ENCODE measurements at places on chromosomes 16 and 17.

GRCh38 chr17:70157151-70157550 lies 12.2 kb upstream of the KCNJ2 start:
- DNase-seq, result no peak

- no peak for DNase-seq
Measured at GRCh38 chr16:49634235-49635008, 221.5 kb downstream of the ZNF423 start.

DNA sequence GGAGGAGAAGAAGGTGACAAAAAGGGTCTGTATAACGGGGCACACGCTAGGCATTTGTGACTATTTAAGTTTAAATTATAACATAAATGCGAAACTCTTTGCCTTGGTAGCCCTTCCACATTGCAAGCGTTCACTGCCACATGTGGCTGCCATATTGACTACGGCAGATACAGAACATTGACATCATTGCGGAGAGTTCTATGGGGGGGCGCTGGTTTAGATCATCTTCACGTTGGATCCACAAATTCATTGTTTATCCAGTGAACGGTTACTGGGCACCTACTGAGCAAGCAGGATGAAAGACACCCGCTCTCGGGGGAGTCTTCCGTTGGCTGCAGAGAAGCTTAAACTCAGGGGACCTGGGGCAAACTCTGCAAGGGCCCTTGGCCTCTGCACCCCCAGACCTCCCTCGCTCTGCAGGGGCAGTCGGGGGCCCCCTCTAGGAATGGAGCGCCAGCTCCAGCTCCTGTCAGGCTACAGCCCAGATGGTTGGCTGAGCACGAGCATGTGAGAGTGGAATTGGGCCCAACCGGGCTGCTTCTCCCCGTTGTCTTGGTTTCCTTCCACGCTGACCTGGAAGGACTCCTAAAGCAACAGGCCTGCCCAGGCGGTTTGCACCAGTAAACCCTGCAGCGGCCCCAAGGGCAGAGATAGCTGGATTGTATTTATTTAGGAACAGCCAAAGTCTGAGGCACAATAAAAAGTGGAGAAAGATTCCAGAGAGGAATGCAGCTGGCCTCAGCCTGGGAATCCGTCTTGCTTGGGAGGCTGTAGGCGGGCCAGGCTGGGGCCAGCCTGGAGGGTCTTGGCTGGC lies 172.2 kb downstream of the SEC14L1 start:
- DNase-seq, result no peak

GRCh38 chr17:14156689-14157088 lies 80.0 kb downstream of the CDRT15 start:
- no peak for DNase-seq

DNA sequence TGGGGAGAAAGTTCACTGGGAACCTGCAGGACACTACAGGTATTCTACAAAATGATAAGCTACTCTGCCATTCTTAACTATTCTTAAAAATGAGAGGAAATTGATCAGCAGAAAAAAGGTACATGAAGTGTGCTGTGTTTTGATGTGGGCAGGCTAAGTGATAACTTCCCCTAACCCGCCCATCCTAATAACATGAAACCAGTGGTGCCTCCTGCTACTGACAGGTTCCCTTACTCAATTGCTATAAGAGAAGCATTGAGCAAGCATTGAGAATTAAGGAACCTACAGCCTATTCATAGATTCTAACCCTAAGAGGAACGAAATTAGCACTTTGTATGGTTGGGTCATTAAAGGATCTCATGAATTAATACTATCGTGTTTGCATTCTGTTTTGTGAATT lies 18.9 kb downstream of the XYLT1 start:
- no peak for DNase-seq

DNA sequence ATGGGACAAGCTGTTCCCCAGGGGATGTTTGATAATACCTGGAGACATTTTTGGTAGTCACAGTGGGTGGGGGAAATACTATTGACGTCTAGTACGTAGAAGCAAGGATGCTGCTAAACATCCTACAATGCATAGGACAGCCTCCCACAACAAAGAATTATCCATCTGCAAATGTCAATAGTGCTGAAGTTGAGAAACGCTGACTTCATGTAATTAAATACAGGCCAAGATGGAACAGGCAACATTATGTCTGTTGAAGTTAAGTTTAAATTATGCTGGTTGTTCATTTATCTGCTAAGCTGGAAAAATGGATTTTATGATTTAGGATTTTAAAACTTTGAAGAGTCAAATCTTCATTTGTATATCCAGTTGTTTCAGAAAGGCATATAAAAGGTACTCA lies 341.2 kb upstream of the DYNLRB2 start:
- no peak for DNase-seq

DNA sequence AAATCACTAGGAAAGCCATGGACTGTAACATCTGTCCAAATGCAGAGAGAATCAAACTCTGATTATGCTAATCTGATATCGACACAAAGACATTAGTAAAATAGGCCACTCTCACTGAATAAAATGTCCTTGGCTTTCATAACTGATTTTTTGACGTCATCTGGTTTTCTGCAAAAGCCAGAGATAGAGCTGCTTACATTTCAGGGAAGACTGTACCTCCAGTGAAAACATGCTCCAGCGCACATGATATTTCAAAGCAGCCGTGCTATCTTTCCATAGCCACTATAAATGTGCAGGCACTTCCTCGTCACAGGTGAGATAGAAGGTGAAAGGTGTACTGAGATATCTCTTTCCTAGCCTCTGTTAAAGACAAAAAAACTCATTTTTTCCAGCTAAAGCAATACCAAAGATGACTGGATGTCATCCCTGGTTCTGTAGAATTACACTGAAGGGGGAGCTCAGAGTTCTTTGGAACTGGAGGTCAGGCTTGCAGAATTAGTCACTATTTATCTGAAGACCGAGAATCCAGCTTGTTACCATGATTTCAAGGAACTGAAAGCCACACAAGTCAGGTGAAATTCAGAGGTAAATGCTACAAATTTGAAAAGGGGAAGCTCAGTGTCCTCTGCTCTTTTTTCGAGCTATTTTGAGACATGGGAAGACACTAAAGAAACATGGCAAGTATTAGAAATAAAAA lies 249.5 kb downstream of the CA10 start:
- DNase-seq, result no peak

DNA sequence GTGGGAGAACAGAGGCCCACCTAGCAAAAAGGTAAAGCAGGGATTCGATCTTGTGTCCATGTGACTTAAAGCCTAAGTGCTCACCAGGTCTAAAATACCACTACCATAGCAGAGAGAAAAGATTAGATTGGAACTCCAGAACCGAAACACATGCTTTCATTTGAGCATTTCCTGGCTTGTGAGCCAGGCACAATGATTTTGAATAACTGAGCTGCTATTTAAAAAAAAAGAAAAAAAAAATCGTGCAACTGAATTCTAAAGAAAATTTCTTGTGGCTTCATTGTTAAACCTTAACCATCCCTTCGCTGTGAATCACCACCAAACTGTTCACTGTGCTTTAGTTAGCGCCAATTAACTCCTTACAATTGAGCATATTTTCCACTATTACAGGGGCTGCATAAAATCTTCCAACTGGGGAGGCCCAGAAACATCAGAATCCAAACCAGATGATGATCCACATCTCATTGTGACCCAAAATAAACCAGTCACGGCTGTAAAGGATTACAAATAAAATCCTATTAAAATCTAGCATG lies 366.4 kb upstream of the ERCC4 start:
- no peak for DNase-seq

DNA sequence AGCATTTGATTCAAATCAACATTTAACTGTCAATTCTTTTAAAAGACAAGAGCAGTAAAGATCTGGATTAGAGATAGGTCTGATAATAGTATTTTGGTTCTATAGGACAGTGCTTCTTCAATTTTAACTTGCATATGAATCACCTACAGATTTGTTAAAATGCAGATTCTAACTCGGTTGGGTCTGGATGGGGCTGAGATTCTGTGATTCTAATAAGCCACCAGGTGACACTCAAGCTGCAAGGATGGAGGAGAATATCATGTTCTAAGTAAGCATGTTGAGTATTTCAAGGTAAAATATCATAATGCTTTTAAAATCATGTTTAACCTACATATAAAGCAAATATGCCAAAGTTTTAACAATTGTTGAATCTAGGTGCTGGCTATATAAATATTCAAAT lies 15.8 kb downstream of the TSPOAP1 start:
- no peak for DNase-seq

DNA sequence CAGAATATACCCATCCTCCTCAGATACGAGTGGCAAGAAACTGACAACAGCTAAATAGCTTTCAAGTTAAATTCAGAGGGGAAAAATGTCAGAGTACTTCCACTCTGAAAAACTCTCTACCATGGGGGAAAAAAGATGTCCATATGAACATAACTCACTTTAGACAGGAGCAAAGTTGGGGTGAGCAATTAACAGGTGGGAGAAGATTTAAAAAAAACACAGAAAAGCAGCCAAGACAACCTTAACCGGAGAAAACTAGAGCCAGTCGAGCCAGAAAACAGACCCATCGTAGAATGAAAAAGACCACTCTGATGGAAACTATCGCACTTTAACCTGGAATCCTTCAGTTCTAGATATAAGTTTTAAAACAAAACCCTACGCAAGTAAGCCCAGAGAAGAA lies 833 bp downstream of the TERF2 start:
- no peak for DNase-seq

GRCh38 chr17:63741143-63741407 lies 524 bp downstream of the STRADA start:
- DNase-seq, result no peak

DNA sequence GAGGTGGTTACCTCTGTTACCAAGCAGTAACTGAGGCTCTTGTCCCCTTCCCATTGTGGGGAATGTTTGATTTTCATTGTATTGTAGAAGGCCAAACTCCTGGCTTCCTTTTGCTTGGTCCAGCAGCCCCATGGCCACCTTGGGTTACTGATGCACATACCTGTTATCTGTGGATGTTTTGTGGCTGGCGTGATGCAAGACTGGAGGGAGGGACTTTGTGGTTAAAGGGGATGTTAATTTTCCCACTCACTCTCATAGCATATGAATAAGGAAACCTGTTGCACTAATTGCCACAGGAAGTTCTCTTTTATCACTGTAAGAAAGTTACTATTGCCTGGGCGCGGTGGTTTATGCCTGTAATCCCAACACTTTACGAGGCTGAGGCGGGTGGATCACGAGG lies 168.6 kb upstream of the HS3ST4 start:
- no peak for DNase-seq

GRCh38 chr17:57876023-57876865 lies 26.4 kb upstream of the MRPS23 start:
- DNase-seq, result no peak

DNA sequence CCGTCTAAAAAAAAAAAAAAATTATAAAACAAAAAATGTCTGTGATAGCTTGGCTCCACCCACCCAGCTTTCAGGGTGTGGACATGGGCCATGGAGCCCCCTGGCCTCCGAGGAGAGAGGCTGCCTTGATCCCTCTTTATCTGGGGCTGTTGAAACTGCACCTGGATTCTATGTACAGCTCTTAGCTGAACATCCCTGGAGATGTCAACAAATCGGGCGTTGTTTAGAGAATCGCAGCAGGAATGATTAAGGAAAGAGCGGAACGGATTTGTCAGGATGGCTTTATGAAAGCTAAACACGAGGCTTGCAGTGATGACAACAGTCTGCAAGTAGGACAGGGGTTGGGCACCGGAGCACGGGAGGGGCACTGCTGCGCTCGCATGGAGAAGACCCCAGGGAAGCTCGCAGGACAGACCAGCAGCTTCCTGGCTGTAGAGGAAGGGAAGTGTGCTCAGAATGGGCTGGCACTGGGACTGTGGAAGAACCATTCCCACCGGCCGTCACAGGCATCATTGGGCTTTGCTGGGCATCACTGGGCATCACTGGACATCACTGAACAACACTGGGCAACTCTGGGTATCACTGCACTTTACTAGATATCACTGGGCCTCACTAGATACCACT lies 195.8 kb upstream of the FOXF1 start:
- DNase-seq, result no peak

GRCh38 chr16:46729326-46729995 lies 18.7 kb downstream of the MYLK3 start:
- DNase-seq, result no peak

DNA sequence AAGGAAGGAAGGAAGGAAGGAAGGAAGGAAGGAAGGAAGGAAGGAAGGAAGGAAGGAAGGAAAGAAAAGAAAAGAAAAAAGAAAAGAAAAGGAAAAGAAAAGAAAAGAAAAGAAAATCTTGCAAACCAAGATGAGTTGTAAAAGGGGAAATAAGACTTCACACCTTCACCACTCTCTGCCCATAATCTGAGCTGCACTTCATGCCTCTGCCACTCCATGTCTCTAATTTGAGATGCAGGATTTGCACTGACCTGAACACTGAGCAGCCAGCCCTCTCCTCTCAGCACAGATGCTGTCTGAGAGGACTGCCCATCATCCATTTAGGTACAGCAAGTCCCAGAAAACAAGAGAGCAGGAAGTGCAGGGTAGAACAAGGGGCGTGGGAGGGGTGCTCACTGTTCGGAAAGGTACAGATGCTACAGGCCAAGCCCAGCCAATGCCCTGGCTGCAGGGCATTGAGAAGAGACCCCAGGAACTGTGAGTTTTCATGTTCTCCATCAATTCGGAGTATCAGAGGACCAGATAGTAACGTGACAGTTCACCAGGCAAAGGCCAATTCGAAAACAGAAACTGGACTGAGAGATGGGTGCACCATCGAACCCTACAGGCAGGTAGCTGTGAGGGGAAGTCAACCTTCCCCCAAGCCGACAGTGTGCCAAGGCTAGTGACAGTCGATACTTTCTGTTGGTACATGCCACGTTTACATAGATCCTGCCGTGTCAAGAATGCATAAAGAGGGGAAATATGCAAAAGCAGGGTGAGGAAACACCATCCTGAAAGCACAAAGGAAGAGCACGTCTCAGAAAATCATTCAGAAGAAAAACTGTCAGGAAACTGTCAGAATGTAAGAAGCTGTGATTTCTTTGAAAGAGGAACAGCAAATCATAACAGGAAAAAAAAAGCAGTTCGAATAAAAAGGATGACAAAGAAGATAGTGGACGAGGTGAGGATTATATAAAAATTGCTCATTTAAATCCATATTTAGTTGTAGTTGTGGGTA lies 142.0 kb upstream of the RCVRN start:
- no peak for DNase-seq

GRCh38 chr16:70747703-70748631 lies 53.0 kb downstream of the VAC14 start:
- DNase-seq, result no peak

GRCh38 chr17:50682938-50683337 lies 24.8 kb downstream of the ANKRD40 start:
- no peak for DNase-seq

Measured in naive thymus-derived CD8-positive, alpha-beta T cell (primary cell).